Suprapubic skin (tissue), 4 donors: ENCODE measurements at places on chromosomes 13 and 19. TPM values are rescaled to one million over a fixed set of nuclear protein-coding genes. Genes with fewer than 3 reads are reported as not detected.

GRCh38 chr13:19836472-19836871 lies 27.0 kb downstream of the ZMYM5 start:
- no peaks in the 10 kb centered on the region for H3K4me1 ChIP-seq
- no peak overlapping the region for H3K27ac ChIP-seq
- peaks cover 54% of the 10 kb centered on the region for H3K36me3 ChIP-seq
- no peak for DNase-seq
- no peaks in the 10 kb centered on the region for H3K27me3 ChIP-seq

DNA sequence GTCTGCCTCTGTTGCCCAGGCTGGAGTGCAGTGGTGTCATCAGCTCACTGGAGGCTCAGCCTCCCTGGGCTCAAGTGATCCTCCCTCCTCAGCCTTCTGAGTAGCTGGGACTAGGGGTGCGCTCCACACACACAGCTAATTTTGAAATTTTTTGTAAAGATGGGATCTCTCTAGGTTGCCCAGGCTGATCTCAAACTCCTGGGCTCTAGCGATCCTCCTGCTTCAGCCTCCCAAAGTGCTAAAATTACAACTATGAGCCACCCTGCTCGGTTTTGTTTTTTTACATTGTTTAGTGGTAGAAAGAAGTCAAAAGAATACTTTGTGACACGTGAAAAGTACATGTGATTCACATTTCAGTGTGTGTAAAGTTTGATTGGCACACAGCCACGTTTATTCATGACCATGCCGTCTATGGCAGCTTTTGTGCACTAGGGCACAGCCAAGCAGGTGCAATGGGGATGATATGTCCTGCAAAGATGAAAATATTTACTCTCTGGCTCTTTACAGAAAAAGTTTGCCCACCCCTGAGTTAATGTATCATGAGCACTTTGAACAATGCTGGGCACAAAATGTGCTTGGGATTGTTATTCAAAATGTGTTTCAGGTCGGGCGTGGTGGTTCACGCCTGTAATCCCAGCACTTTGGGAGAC lies 16.2 kb upstream of the NFIC start:
- no peak overlapping the region for H3K27ac ChIP-seq
- no peaks in the 10 kb centered on the region for H3K36me3 ChIP-seq
- no peaks in the 10 kb centered on the region for H3K27me3 ChIP-seq
- no peak overlapping the region for H3K4me3 ChIP-seq
- no peak for DNase-seq

DNA sequence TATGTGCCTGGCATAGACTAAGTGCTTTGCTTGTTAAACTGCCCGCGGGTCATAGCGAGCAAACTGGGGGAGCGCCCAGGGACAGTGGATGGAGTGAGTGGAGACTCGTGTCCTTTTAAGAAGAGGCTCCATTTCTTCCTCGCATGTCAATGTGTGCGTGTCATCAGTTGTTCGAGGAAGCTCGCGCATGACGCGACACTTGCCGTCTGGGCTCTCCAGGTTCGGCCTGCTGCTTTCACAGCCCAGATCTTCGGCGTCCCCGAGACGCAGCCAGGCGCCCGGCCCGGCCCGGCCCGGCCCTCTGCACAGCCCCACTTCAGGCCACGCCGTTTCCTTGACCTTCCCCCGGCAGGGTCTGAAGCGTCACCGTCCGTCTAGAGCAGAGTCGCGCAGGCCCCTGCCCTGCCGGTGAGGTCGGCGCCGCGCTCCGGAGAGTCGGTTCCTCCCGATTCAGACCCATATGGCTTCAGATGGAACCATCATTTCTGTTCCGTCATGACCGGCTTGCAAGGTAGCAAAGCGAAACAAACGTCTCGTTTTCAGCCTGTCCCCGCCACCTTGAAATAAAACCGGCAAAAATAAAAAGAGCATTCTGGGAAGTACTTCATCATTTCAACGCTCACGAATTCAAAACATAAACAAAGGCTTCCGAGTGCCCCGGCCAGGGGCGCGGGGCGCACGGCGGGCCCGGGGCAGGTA lies 599 bp upstream of the ARHGEF7 start:
- H3K36me3 ChIP-seq: no peaks in the 10 kb centered on the region
- no peak for DNase-seq
- H3K4me3 ChIP-seq: peak overlapping the region; percentile 66
- H3K4me1 ChIP-seq: peaks cover 36% of the 10 kb centered on the region
- peak overlapping the region; percentile 88 for H3K27ac ChIP-seq

- no peak overlapping the region for H3K4me3 ChIP-seq
- DNase-seq: no peak
- H3K27ac ChIP-seq: no peak overlapping the region
- peaks cover 52% of the 10 kb centered on the region for H3K27me3 ChIP-seq
- no peaks in the 10 kb centered on the region for H3K36me3 ChIP-seq
These were observed 2.3 kb downstream of the MATK start for GRCh38 chr19:3783660-3784584.

- no peak overlapping the region for H3K4me3 ChIP-seq
- H3K27ac ChIP-seq: no peak overlapping the region
- H3K4me1 ChIP-seq: no peaks in the 10 kb centered on the region
- no peaks in the 10 kb centered on the region for H3K36me3 ChIP-seq
These were observed 38.3 kb upstream of the SPRY2 start for GRCh38 chr13:80379245-80379644.

GRCh38 chr13:99307247-99307646 lies at the start of gene GPR183:
Gene GPR183 (minus strand): TSS chr13:99307399. CDS start chr13:99296145, 11,254 bp downstream.
- peaks cover 10% of the 10 kb centered on the region for H3K36me3 ChIP-seq
- no peaks in the 10 kb centered on the region for H3K27me3 ChIP-seq
- peak within 1 kb of the TSS; percentile 36 for H3K4me3 ChIP-seq
- no peak for DNase-seq

The ZNF155 gene
- 2.2 TPM for total RNA-seq

DNA sequence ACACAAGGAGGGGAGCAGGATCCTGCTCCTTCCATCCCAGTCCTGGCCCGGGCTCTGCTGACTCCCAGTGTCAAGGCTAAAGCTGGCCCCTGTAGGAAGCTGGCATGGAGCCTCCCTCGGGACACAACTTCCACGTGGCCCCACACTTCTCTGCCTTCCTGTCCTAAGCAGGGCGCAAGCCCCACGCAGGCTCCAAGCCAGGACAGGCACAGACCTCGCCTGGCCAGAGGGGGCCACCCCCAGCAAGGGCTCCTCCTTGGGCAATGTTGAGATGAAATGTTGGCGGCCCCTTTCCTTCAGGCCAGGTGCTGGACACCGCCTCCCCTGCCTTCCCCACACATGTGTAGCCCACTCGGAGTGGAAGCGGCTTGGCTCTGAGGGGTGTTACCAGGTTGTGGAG lies 66.6 kb downstream of the COL4A1 start:
- no peaks in the 10 kb centered on the region for H3K27me3 ChIP-seq
- DNase-seq: no peak
- no peak overlapping the region for H3K4me3 ChIP-seq
- H3K27ac ChIP-seq: no peak overlapping the region

DNA sequence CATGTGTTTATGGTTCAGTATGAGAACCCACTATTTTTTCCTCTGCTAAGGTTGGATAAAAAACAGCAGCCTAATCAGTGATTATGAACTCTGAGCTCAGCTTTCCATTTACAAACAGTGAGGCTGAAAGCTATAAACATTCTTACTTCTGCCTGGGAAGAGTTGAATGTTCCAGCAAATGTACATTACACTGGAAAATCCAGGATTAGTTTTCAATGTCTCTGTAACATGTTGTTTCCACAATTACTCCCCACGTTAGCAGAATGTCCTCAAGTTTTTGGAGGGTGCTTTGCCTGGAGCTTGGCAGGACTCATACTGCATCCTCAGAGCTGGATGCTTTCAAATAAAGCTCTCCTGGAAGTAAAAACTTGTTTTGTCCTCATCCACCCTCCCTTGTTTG lies 150.4 kb downstream of the POSTN start:
- H3K36me3 ChIP-seq: no peaks in the 10 kb centered on the region
- DNase-seq: no peak
- no peak overlapping the region for H3K4me3 ChIP-seq
- peak overlapping the region; percentile 27 for H3K27ac ChIP-seq

- no peak for DNase-seq
- no peaks in the 10 kb centered on the region for H3K4me1 ChIP-seq
- H3K4me3 ChIP-seq: no peak overlapping the region
- H3K27ac ChIP-seq: no peak overlapping the region
- no peaks in the 10 kb centered on the region for H3K27me3 ChIP-seq
- H3K36me3 ChIP-seq: no peaks in the 10 kb centered on the region
These were observed 216.4 kb downstream of the DLEU7 start for GRCh38 chr13:50627111-50627510.

The NLRP7 gene
- total RNA-seq: not detected

DNA sequence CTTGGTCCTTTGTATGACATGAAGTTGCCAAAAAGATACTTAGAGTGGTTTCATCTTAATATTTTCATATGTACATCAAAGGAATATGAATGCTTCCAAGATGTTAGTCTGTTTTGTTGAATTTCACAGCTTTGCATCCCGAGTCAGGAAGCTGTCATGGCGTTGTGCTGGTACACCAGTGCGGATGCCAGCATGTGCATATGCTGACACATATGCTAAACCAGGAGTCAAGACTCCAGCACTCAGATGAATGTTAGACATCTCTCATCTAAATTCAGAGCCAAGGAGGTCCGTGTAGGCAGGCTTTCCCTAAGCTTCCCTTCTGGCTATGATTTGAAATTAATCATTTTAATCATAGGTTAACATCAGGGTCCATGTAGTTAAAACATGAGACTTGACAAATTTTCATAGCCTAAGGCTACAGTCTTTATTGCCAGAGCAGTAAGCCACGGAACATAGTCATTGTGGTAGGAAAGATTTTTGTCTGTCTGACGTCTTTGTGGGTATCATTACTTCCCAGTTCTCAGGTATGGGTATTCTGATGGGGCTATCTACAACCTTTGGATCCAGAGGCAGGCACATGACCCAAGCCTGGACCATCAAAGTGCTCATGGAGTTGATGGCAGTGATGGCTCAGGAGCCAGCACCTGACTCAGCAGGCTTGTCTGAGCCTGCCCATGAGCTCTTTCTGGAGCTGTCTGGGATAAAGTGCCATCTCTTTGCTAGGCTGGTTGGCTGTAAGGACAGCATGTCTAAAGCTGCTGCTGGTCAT lies 246.1 kb downstream of the KCNRG start:
- no peak for DNase-seq
- H3K27ac ChIP-seq: no peak overlapping the region
- no peak overlapping the region for H3K4me3 ChIP-seq
- H3K27me3 ChIP-seq: no peaks in the 10 kb centered on the region

DNA sequence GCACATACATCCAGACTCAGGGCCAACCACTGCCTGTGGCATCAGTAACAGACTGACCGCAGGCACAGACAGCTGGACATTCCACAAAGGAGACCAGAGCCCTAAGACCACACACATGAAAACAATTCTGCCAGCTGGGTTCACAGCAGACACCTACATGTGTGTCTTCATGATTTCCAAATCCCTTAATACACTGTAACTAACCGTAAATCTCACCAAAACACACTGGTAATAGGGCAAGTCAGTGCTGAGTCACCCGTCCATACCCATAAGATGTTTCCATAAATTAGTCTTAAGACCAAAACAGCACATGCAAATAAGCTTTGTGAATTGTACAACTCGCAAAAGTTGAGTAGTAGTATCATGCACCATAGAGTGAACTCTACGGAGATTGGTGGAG lies 65.4 kb downstream of the TUBGCP3 start:
- DNase-seq: no peak
- no peaks in the 10 kb centered on the region for H3K4me1 ChIP-seq
- H3K27ac ChIP-seq: no peak overlapping the region
- H3K27me3 ChIP-seq: no peaks in the 10 kb centered on the region

GRCh38 chr19:44988896-44989556 lies 12.2 kb upstream of the RELB start:
- peak; percentile 90 for DNase-seq
- H3K36me3 ChIP-seq: peaks cover 86% of the 10 kb centered on the region
- H3K27me3 ChIP-seq: no peaks in the 10 kb centered on the region
- H3K4me1 ChIP-seq: no peaks in the 10 kb centered on the region

- H3K36me3 ChIP-seq: no peaks in the 10 kb centered on the region
- H3K27ac ChIP-seq: no peak overlapping the region
- no peak overlapping the region for H3K4me3 ChIP-seq
- no peak for DNase-seq
- H3K4me1 ChIP-seq: peaks cover 2% of the 10 kb centered on the region
- H3K27me3 ChIP-seq: no peaks in the 10 kb centered on the region
These were observed 357.3 kb downstream of the KLF5 start for GRCh38 chr13:73416093-73416492.

DNA sequence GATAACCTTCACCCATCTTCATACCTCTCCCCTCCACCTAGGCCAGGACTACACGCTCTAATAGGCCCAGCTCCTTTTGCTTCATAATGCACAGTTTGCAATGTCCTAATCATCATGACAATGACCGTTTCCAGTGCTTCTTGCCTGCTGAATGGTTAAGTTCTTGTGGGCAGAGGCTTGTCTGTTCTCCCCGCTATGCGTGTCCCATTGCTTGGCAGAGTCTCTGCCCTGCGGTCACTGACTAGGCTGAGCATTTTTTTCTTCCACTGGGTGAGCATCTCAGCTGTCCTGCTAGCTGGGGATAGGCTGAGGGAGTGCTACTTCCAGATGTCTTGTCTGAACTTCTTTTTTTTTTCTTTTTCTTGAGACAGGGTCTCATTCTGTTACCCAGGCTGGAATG lies 314.7 kb downstream of the UQCRFS1 start:
- no peak for DNase-seq
- no peaks in the 10 kb centered on the region for H3K27me3 ChIP-seq
- H3K27ac ChIP-seq: no peak overlapping the region
- no peak overlapping the region for H3K4me3 ChIP-seq
- no peaks in the 10 kb centered on the region for H3K36me3 ChIP-seq

DNA sequence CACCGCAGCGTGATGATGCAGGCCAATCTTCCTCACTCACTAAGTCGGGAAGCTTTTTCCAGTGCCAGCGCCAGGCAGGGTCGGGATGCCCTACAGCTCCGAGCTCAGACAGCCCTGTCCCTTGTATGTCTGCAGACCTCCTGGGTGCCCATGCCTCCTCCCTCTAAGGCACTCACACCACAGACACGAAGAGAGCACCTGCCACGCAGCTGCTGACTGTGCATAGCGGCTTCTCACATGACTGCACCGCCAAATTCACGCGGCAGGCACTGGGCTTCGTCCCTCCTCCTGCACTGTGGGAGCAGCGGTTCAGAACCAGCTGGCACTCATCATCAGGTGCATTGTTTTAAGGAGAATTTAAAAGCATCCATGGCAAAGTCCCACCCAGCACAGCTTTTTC lies 88.1 kb downstream of the SLC7A1 start:
- H3K27ac ChIP-seq: no peak overlapping the region
- peaks cover 15% of the 10 kb centered on the region for H3K4me1 ChIP-seq
- peaks cover 20% of the 10 kb centered on the region for H3K27me3 ChIP-seq
- no peak for DNase-seq
- no peak overlapping the region for H3K4me3 ChIP-seq
